ENCODE measurements at places on chromosomes 4 and X.

- peak; percentile 14 for DNase-seq
Observed at GRCh38 chr4:87270144-87270543, 49.7 kb upstream of the KLHL8 start.

DNA sequence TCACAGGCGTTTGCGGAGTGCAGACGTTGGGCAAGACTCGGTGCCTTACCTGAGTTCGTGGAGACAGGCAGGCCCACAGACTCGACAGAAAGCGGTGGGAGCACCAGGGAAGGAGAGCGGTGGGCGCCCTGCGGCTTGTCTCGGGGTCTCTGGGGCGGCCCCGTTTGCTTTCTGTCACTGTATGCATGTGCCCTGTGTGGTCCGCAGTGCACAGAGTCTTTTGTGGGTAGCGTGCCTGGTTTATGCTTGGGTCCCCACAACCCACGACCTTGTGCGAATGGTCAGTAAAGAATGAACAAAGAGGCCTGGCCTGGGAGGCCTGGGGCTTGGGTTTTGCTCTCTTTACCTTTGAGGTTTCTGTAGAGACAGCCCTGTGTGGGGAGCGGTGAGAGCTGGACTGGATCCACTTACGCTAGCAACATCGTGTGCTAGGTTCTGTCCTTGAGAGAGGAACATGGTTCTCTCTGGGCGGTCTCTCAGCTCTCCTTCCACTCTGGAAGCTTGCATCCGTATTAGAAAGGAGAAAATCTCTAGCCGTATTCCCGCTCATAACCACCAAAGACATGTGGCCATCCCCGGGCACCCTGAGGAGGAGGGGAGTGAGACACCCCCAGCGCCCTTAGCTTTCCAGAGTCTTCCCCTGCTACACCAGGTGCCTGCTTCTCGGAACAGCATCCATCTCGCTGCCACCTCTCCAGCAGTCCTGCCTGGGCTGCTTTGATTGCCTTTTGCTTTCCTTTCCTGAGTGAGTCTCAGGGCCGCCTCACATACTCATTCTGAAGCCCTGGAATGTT, 1.2 kb downstream of the TADA2B start:
- no peak for DNase-seq

DNA sequence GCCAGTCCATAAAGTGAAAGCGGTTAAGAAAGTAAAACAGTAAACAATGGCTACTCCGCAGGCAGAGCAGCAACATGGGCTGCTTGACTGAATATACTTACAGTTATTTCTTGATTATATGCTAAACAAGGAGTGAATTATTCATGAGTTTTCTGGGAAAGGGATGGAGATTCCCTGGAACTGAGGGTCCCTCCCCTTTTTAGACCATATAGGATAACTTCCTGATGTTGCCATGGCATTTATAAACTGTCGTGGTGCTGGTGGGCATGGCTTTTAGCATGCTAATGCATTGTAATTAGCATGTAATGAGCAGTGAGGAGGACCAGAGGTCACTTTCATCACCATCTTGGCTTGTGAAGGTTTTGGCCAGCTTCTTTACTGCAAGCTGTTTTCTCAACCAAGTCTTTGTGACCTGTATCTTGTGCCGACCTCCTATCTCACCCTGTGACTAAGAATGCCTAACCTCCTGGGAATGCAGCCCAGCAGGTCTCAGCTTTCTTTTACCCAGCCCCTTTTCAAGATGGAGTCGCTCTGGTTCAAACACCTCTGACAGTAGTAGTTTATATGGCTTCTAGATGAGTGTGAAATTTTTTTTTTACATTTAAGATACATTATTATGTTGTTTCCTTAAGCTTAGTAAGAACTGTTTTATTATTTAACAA, 514.8 kb upstream of the TENM3 start:
- no peak for DNase-seq

DNA sequence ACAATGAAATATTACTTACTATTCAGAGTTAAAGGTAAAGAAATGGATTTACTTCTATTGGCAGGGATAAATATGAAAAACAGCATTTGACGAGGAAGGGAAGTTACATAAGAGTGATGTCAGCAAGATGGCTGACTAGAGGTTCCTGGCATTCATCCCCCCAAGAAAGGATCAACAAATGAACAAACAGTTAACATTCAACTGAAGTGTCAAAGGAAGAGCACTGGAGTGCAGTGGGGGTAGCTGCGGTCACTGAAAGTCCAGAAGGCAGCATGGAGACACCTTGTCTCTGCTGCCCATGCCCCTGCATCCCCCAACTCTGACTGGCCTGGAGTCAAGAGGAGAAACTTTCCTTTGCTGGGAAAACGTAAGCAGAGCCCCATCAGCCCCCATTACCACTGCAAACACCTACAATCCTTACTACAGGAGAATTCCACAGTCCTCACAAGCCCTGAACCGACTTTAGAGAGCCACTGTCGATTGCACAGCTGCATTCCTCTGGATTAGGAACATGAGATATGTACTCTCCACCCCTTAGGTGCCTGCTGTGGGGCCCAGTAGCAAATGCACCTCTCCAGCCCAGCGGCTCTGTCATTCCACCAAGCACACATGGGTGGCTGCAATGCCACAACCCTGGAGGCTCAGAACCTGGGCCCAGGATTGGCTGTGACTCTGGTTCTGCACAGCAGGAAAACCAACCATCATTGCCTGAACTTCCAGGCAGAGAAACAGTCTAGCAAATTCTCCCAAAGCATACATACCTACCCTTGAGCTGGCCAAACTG, 79.5 kb downstream of the CBR4 start:
- DNase-seq: no peak

DNA sequence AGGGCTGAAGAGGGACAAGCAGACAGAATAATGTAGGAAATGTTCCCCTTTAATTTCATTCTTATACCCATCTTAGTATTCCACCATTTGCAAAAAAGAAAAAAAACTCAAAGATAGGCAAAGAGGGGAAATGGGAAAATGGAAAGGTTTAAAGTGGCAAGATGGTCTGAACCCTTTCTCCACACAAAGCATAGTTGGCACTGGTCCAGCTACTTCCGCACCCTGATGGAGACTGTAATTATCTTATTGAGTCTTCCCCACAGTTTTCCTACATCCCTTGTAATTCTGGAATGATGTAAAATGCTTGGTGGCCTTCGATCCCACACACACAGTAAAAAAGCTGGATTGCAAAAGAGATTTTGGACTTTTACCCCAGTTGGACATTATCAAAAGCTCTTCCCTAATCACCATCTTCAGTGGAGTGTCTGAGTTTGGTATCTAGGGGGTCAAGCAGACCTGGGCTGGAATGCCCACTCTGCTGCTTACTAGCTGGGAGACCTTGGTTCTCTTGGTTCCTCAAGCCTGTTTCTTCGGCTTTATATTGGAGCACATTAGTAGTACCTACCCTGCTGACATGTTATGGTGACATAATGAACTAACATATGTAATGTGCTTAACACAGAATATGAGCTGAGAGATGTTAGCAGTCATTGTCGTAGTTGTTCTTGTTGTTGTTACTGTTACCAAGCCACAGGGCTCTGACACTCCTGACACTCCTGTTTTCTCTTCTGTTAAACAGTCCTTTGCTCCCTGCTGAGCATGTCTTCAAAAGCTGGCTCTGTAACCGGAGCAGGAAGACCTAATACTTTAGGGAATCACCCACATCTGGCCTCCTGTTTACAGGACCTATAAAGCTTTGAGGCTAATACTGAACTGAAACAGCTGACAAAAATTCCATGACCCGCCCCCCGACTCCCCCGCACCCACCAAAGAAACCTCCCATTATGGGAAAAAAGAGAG, 4.7 kb downstream of the SRPX2 start:
- no peak for DNase-seq

- no peak for DNase-seq
Observed at GRCh38 chr4:112378858-112379257, 81.7 kb downstream of the ALPK1 start.

GRCh38 chrX:47078129-47079043, at the start of gene RGN:
TSS of gene RGN (plus strand) at chrX:47078443. CDS start at chrX:47081145, 2,702 bp downstream.
- DNase-seq: no peak

DNA sequence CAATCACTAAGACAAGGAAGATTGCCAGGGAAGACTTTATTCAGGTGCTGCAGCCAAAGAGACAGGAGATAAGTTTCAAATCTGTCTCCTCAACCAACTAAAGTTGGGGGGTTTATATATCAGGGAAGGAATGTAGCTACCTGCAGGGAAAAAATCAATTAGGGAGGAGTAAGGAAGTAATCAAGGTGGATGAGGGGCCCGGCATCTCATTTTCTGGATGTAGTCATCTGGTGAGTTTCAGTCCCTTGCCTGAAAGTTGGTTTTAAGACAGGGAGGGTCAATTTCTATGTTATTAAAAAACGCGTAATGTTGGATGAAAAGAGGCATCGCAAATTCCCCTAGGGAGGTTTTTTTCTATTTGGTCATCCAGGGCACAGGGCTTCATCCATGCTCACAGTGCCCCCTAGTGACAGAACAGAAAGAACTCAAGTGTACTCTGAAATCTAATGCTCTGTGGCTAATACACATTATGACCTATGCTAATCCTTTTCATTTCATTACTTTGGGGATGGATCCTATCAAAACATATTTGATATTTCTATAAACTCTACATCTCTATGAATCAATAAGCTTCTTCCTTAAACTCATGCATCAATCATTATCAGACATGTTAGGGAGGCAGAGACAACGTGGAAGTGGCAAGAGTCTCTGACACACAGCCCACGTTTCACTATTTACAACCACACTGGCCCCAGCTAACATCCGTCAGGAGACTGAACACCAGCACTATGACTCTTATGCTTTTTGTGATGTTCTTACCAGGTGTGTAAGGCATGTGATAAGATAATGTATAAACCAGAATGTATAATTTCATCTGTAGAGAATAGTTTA, 1577.0 kb upstream of the TENM3 start:
- DNase-seq: peak; percentile 42

GRCh38 chr4:97396097-97396496, 747.2 kb downstream of the STPG2 start:
- DNase-seq: no peak

- DNase-seq: no peak
Observed at GRCh38 chr4:69818060-69818639, 41.8 kb downstream of the SULT1E1 start.

GRCh38 chrX:105975382-105975781, 63.1 kb downstream of the SERPINA7 start:
- DNase-seq: no peak

DNA sequence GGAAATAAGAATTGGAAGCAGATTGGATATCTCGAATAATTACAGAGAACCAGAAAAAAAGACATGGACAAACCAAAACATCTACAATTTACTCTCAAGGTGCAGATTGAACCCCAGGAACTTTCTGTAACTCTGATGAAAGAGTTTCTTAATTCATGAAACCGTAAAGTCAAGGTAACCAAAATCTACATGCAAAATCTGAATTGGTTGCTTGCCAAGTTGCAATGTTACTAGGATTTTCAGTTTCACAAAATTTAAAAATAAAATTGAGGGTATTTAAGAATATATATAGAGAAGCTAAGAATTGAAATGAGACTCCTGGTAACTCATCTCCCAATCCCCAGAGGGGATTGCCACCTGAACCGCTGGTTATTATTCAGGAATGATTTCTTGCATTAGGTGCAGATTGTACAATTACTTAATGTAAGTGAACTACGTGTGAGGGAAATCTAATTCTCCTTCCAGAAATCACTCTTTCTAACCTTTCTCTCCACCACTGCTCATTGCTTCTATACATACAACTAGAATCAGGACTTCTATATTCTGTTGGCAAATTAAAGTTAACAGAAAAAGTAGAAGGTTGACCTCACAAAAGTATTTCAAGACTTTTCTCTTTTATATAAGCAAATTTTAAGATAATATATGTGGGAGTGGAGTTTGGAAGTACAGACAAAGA, 221.5 kb upstream of the NDST4 start:
- no peak for DNase-seq

DNA sequence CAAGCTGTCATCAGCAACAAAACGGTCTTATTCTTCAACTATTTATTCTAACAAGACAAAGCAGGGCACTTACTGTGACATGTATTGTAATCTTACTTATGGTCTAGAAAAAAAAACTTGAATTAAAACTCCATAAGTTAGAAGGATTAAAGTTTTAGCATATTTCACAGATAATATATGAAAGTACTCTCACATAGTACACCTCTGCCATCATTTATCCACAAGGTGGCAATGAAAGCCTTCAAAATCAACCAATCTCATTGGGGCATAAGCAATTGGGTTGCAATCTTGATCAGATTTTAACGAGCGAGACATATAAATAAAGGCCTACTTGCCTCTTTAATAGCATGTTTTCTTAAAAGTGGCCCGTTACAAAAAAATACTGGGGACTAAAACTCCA, 1382.9 kb downstream of the FAM133A start:
- no peak for DNase-seq

DNA sequence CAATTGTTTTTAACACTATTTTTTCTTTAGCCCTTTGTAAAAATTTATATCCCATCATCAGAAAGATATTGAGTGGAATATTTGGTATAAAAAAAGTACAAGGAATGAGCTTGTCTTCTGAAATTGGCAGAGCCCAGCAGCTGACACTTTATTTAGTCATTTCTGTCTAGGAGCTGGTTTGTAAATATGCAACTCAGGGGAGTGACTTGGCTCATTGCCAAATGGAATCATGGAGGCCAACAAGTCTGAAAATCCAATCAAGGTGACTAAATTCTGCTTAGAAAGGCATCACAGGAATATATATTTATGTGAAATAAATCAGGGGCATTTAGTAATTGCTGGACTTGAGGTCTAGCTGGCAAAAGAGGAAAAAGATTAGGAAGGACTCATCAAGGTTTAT, 74.4 kb downstream of the OTC start:
- DNase-seq: no peak

DNA sequence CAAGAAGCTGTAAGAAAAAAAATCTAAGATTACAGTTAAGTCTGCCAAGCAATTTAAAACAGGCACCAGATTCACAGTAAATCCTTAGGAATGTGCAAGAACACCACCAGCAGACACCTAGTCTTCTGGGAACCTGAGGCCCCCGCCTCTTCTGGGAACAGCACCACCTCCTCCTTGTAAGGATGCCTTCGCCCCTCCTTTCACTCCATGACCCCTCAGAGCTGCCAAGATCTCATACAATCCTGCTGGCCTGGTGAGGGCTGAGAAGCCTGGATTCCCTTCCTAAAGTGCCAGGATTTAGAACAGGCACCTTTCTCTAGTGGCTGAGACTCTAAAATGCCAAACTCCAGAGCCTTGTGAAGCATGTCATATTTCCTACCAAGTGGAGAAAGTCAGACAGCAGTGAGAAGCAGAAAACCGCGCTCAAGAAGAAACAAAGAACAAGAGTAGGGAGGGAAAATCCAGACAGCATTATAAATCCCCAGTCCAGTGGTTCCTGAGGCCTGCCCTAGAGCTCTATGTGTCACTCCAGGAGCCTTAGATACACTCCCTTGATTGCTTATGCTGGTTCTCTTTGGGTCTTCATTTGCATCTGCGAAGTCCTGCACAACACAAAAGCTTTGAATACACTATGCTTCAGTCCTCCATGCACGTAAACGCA, 166.4 kb downstream of the TSPAN5 start:
- no peak for DNase-seq

GRCh38 chr4:11439836-11440235, 11.1 kb upstream of the HS3ST1 start:
- DNase-seq: no peak

GRCh38 chr4:154985673-154986072, 204.6 kb downstream of the RBM46 start:
- no peak for DNase-seq

Data from activated naive CD4-positive, alpha-beta T cell treated with anti-CD3 and anti-CD28 coated beads for 36 hours (primary cell).